Activated CD4-positive, alpha-beta memory T cell treated with anti-CD3 and anti-CD28 coated beads, Interleukin-2, amount 10 ng/mL, durations not matched to agents 7 days and 5 days (primary cell): ENCODE measurements at places on chromosomes 6 and 20. TPM values are rescaled to one million over a fixed set of nuclear protein-coding genes. Genes with fewer than 3 reads are reported as not detected.

PPDPF gene
- 228 TPM for total RNA-seq

TBC1D32 gene
- 6.3 TPM for total RNA-seq

NDUFAF4 gene
- 23.3 TPM for total RNA-seq

ALDH5A1 gene
- total RNA-seq: 3.7 TPM

CTCFL gene
- total RNA-seq: not detected

RAET1L gene
- not detected for total RNA-seq

GRCh38 chr20:18904192-18904591 lies 90.6 kb downstream of the SCP2D1 start:
- no peak for DNase-seq

GRCh38 chr6:90722648-90723047 lies 135.8 kb upstream of the MAP3K7 start:
- DNase-seq: no peak

DNA sequence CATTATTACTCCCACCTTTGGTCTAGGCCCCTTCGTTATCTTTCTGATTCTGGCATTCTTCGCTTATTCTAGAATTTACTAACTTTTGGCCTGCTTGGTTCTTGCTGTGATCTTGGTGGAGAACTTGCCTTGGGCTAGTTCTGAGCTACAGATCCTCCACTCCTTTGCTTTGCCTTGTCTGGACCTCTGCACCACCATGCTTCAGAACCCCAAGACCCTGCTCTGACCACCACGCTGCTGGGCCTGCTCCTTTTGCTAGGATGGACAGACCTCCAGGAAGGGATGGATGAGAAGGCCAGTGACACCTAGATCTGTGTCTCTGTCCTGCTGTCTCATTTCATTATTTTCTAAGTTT lies 30.4 kb upstream of the CCN2 start:
- no peak for DNase-seq

GRCh38 chr6:121520337-121521163 lies 85.1 kb downstream of the GJA1 start:
- DNase-seq: no peak

GRCh38 chr20:4999788-5000187 lies 1.5 kb downstream of the SLC23A2 start:
- no peak for DNase-seq

- no peak for DNase-seq
Measured at GRCh38 chr6:32475392-32476206, 35.9 kb downstream of the HLA-DRA start.

GRCh38 chr20:48744515-48744914 lies 83.3 kb downstream of the PREX1 start:
- no peak for DNase-seq
